NCI-H1436 treated with DMSO at 0.1 percent for 48 hours (cell line): ENCODE measurements at places on chromosomes 3 and 15.

DNA sequence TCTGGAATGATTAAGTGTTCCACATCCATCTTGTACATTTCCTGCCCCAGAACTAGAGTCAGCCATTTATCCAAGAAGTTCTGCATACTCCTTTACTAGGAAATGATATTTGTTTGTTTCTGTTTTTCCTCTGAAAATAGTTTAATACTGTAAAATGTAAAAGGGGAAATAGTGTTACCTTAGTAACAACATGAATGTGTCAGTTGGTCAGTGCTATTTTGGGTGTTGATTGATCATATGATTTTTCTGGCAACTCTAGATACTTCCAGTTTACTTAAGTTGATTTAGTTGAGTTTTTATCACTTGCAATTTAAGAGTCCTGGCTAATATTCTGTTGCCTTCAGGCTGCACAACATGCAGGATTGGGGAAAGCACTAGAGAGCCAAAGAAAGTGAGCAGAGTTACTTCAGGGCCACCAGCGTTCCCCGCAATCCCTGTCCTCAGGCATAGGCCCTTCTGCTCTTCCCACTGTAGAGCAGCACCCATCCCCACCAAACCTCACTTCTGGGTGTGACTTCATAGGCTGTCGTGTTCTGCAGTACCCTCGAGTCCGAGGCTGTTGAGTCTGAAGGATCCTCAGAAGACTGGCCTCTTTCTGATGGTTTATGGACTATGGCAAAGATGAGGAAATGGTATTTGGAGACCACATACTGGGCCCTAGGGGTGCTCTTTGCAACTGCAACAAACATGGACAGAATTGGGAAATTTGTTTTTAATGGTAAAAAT lies 69.0 kb downstream of the CHD2 start:
- DNase-seq = no peak

DNA sequence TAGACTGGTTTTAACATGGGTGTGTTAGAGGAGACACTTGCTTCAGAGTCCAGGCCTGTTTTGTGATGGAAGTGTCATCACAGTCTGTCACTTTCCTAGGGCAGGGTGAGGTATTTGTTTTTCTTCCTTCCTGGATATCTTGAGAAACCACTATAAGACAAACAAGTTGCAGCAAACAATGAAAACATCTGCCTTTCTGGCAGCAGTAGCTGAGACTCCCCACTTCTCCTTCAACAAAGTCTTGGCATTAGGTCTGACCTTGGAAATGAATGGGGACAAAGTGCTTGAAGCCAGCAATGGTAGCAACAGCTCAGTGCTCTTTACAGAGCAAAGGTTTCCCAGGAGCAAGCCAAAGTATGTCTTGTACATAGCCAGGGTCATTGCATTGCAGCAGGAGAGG lies 64.6 kb downstream of the CD200 start:
- DNase-seq = no peak

DNA sequence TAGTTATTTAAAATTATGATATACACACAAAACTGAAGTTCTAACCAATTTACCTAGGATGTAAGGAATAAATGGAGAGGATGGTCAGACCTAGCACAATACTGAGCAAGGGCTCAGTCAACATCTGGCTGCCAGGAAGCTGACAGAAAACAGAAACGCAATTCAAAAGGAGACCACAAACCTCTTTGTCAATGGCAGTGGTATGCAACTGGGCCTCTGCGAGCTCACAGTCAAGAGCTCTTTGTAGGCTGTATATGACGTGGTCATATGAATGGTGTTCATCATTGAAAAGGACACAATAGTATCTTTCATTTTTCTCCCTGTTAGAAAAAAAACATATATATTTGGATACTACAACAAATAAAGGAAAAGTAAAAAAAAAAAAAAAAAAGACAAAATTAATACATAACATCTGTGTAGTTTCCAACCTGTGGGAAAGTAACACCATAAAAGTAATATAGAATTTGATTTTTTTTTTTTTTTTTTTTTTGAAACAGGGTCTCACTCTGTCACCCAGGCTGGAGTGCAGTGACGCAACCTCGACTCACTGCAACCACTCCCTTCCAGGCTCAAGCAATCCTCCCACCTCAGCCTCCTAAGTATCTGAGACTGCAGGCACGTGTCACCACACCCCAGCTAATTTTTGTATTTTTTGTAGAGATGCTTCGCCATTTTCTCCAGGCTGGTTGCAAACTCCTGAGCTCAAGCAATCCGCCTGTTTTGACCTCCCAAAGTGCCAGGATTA lies 37.9 kb downstream of the UBR1 start:
- DNase-seq = no peak

DNA sequence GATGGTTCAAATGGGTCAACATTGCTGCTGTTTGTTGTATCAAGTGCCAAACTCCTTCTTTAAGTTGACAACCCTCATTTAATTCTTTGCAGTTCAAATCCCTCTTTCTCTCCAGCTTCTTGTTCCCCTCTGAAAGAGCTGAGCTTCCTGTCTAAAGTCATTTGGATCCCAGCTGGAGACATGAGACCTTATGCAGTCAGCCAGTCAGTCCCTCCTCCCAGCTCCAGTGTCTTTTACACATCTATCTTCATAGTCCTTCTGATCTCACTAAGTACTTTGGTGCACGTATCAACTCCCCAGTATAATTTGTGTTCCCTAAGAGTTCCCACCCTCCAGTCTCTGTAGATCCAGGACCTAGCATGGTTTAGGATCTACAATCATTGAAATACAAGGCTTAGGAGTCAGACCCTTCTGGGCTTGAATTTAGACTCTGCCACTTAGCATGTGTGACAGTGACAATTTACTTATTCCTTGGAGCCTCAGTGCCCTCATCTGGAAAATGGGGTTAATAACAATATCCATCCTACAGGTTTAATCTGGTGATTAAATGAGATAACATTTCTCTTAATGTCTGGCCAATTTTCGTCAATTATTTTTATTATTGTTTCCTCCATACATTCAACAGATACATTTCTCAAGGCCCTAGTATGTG lies 102.8 kb upstream of the SEMA6D start:
- no peak for DNase-seq

- DNase-seq = no peak
Measured at GRCh38 chr3:45321607-45322391, 66.6 kb upstream of the LARS2 start.

- no peak for DNase-seq
Measured at GRCh38 chr15:61137105-61137792, 91.9 kb downstream of the RORA start.

GRCh38 chr15:70337277-70338186 lies 239.8 kb upstream of the TLE3 start:
- no peak for DNase-seq

DNA sequence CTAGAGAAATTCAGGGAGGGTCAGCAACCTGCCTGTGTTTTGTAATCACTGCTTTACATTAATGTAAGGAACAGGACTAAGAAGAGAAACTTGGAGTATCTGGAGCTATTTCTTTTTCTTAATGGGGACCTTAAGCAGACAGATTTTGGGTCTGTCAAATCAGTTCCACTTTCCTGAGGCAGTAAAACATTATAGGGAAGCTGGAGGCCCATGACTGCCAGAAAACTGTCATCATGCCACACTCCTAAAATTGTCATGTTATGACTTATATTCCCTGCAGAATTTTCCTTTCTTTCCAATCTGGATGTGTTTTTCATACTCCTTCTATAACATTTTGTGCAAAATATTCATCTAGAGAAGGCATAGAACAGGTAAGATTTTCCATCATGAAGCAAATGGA lies 28.8 kb downstream of the DGKG start:
- DNase-seq = no peak

- no peak for DNase-seq
Measured at GRCh38 chr15:69893863-69894262, 203.9 kb downstream of the TLE3 start.

GRCh38 chr15:85491691-85492090 lies 111.3 kb downstream of the AKAP13 start:
- no peak for DNase-seq

GRCh38 chr15:96924570-96924969 lies 594.1 kb downstream of the NR2F2 start:
- no peak for DNase-seq
